ENCODE measurements at places on chromosomes 2 and 18. TPM values are rescaled to one million over a fixed set of nuclear protein-coding genes. Genes with fewer than 3 reads are reported as not detected.

Gene CXCR1
- not detected for total RNA-seq

Gene VWC2L
- not detected for total RNA-seq

Gene LRRC30
- not detected for total RNA-seq

Gene CCDC85A
- total RNA-seq = not detected

Gene PUM2
- 99.3 TPM for total RNA-seq

Gene GALNT1
- 68.2 TPM for total RNA-seq

All from PC-9 (cell line).